Left ventricle myocardium inferior (tissue), 1 donor: ENCODE measurements at places on chromosomes 1 and 21. TPM values are rescaled to one million over a fixed set of nuclear protein-coding genes. Genes with fewer than 3 reads are reported as not detected.

GRCh38 chr1:54597455-54598030, 25.8 kb downstream of the FAM151A start:
- no peak for DNase-seq
- peaks cover 71% of the 10 kb centered on the region for H3K36me3 ChIP-seq
- H3K27me3 ChIP-seq = no peaks in the 10 kb centered on the region
- H3K4me3 ChIP-seq = no peak overlapping the region

DNA sequence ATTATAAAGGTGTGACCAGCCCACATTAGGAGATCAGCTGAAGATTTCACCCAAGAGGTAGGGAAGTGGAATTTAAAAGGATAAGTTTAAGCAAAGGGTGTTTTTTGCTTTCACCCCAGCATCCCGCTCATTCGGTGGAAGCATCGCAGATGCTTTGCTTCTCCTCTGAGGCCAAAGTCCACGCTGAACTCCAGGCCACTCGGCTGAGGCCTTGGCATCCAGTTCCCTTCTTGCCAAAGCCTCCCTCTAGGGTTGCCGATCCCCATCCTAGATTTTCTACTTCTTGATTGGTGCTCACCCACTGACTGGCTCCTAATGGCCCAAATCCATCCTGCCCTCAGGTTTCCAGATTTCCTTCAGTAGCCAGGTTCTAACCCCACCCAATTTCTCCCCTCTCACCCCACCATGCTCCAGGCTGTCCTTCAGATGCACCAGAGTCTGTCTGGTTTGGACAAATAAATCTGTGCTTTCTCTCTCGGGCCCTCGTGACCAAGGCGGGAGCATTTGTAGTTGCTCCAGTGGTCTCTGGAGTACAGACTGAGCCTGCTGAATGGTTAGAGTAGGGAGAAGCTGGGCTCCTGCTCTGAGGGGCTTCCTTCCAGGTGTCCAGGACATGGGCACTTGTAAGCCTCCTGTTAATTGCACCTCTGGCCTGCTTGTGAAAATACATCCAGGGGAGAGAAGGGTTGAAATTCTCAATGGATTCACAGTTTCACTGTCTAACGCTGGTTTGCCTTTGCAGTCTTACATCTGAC, 193.2 kb downstream of the C1orf94 start:
- H3K4me1 ChIP-seq = no peaks in the 10 kb centered on the region
- H3K4me3 ChIP-seq = no peak overlapping the region
- no peak overlapping the region for H3K27ac ChIP-seq

DNA sequence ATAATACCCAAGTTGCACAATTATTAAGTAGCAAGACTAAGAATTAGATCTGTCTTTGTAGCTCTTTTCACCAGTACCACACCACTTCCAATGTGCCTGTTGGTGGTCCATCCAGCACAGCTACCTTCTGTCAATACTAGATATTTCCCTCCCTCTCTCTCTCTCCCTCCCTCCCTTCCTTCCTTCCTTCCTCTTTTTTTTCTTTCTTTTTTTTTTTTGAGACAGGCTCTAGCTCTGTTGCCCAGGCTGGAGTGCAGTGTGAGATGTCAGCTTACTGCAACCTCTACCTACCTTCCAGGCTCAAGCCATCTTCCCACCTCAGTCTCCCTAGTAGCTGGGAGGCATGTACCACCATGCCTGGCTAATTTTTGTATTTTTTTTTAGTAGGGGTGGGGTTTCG, 21.1 kb downstream of the KPNA6 start:
- H3K4me1 ChIP-seq = peaks cover 44% of the 10 kb centered on the region
- H3K27ac ChIP-seq = no peak overlapping the region
- H3K27me3 ChIP-seq = no peaks in the 10 kb centered on the region

GRCh38 chr21:39319814-39320332, 6.4 kb upstream of the BRWD1 start:
- no peak overlapping the region for H3K4me3 ChIP-seq
- H3K27ac ChIP-seq = peak overlapping the region; percentile 84
- no peaks in the 10 kb centered on the region for H3K36me3 ChIP-seq

DNA sequence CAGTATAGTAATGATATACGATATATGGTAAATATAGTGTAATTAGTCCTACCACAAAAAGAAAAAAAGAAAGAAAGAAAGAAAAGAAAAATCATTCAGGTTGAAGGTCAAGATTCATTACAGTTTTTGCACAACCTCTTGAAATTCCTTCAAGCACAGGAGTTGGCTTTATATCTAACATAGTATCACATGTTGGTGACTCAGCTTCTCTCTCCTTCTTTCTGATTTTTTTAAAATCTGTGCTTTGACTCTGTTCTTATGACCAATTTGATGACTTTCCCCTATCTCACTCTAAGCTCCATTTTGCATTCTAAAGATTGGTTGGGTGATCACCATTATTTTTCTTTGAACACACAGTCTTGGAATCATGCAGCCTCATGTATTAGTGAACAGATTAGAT, 148.2 kb upstream of the COL11A1 start:
- H3K36me3 ChIP-seq = no peaks in the 10 kb centered on the region
- H3K4me1 ChIP-seq = no peaks in the 10 kb centered on the region
- no peak overlapping the region for H3K4me3 ChIP-seq
- no peak for DNase-seq

GRCh38 chr1:83794384-83794783, 204.5 kb downstream of the TTLL7 start:
- DNase-seq = no peak
- peaks cover 1% of the 10 kb centered on the region for H3K4me1 ChIP-seq
- H3K36me3 ChIP-seq = no peaks in the 10 kb centered on the region
- no peaks in the 10 kb centered on the region for H3K27me3 ChIP-seq
- no peak overlapping the region for H3K4me3 ChIP-seq
- no peak overlapping the region for H3K27ac ChIP-seq

DNA sequence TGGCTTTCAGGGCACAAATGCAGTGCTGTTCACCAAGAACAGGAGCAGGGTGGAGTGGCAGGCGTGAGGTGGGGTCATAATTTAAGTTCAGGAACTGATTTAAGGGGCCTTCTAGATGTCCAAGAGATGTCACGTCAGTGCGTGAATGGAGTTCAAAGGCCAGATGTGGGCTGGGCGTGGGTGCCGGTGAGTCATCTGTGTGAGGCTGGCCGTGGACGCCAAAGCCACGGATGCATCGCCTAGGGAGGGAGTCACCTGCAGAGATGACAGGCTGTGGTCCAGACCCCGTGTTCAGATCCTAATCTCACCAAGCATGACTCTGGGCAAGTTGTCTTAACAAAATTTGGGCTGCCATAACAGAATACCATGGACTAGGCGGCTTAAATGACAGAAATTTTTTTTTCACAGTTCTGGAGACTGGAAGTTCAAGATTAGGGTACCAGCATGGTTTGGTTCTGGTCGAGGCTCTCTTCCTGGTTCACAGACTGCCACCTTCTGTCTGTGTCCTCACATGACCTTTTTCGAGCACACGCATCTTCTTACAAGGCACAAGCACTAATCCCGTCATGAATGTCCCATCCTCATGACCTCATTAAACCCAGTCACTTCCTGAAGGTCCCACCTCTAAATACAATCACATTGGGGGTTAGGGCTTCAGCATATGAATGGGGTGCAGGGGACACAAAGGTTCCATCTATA, 109.6 kb downstream of the PRDM2 start:
- H3K27ac ChIP-seq = no peak overlapping the region
- DNase-seq = no peak
- no peaks in the 10 kb centered on the region for H3K27me3 ChIP-seq
- H3K4me1 ChIP-seq = peaks cover 22% of the 10 kb centered on the region

DNA sequence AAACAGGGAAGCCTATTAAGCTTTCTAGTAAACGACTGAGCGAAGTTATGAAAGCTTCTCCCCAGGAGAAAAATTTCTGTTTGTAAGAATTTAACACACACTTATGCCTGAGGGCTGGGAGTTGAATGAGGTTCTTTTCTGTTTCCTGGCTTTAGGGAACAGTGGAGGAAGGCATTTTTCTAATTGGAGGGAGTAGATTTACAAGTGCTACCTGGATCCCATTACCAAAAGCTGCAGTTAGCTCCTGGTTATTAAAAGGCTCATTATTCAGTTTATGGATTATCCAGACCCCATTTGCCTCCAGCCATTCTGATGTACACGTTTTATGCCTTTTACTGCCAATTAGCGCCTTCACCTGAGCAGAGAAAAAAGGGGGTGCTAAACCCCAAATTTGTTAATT, 7.5 kb downstream of the ST6GALNAC3 start:
- DNase-seq = no peak
- no peak overlapping the region for H3K27ac ChIP-seq
- H3K27me3 ChIP-seq = no peaks in the 10 kb centered on the region

DNA sequence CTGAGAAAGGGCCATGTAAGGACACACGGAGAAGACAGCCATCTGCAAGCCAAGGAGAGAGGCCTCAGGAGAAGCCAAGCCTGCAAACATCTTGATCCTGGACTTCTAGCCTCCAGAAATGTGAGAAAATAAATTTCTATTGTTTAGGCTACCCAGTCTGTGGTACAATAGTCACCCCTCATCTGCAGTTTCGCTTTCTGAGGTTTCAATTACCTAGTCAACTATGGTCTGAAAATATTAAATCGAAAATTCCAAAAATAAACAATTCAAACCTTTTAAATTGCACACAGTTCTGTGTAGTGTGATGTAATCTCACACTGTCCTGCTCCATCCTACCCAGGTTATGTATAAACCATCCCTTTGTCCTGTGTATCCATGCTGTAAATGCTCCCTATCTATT, 52.6 kb downstream of the ZNF644 start:
- no peak overlapping the region for H3K27ac ChIP-seq
- H3K4me1 ChIP-seq = peaks cover 27% of the 10 kb centered on the region
- no peaks in the 10 kb centered on the region for H3K36me3 ChIP-seq
- no peaks in the 10 kb centered on the region for H3K27me3 ChIP-seq
- no peak overlapping the region for H3K4me3 ChIP-seq
- DNase-seq = no peak

DNA sequence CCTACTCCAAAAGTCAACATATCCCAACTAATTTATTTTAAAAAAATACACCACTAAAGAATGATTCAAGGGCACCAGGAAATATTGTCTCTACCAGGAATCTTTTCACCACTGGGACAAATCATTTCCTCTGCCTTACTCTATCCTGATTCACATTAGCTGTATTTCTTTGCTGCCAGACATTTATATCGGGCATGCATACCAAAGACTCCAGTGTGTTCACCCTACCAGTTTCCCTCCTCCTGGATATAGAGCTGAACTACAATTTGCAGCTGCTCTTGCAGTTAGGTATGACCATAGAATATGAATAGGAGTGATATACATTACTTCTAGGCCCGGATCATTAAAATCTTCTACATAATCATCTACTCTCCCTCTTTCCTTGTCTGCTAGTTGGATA, 7.6 kb downstream of the KCNJ6 start:
- no peaks in the 10 kb centered on the region for H3K36me3 ChIP-seq
- no peak overlapping the region for H3K4me3 ChIP-seq
- H3K4me1 ChIP-seq = peaks cover 6% of the 10 kb centered on the region
- no peak overlapping the region for H3K27ac ChIP-seq
- DNase-seq = no peak

DNA sequence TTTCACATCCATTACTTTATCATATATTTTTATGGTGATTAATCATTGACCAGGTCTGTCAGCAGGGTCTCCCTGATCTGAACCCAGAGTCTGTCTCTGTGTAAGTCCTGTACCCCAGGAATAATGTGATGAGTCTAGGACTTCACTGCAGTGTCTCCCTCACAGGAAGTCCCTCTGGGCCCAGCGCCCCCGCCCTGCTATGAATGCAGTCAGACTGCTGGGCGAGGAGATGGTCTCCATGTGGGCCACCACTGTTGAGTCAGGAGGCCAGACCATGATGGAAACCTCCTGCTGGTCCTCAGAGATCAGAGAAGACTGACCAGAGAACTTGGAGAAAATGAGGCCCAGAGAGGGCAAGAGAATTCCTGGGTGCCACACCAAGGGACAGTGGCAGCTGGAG, 9.5 kb downstream of the TMEM222 start:
- peaks cover 48% of the 10 kb centered on the region for H3K4me1 ChIP-seq
- H3K27ac ChIP-seq = peak overlapping the region; percentile 68
- H3K36me3 ChIP-seq = peaks cover 57% of the 10 kb centered on the region
- no peaks in the 10 kb centered on the region for H3K27me3 ChIP-seq
- no peak for DNase-seq

DNA sequence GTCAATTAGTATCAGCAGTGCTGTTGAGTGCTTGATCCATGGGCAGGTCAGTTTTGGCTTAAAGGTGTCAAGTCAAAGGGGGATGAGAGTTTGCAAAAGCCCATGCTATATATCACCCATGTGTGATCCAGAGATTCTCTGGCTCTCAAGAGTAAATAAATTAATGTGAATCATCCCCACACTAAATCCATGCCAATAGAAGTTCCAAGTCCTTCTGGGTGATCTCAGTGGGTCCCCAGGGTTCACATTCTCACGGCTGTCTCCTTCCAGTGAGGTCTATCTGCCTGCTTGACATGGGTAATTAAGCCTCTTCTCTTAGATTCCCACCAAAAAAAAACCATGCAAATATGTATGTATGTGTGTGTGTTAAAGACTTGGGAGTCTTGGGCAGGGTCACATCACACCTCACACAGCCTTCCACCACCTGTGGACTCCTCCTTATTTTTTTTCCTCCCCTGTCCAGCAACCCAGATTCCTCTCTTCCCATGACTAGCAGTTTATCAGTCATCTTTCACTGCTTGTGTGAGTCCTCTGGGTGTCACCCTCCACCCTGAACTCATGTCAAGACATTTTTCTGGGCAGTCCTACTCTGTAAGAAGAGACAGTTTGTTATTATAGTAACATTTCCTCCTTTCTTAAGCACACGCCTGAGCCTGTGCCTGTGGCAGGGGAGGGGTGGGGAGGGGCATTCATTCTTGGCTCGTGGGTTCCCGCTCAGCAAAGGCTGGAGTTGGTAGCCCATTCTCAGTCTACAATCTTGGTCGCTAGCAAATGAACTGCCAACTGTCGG, 14.3 kb upstream of the S100A11 start:
- DNase-seq = no peak
- no peaks in the 10 kb centered on the region for H3K36me3 ChIP-seq
- peaks cover 34% of the 10 kb centered on the region for H3K27me3 ChIP-seq
- H3K27ac ChIP-seq = no peak overlapping the region
- no peak overlapping the region for H3K4me3 ChIP-seq
- peaks cover 19% of the 10 kb centered on the region for H3K4me1 ChIP-seq

GRCh38 chr1:151718011-151718431, 1.4 kb upstream of the CELF3 start:
- peak; percentile 37 for DNase-seq
- peak overlapping the region; percentile 39 for H3K4me3 ChIP-seq
- peak overlapping the region; percentile 68 for H3K27ac ChIP-seq

- H3K4me3 ChIP-seq = no peak within 1 kb of the TSS
- H3K27ac ChIP-seq = no peak within 1 kb of the TSS
Measured at GRCh38 chr1:27934818-27935549, at the start of gene SMPDL3B. TSS of gene SMPDL3B (plus strand) at chr1:27935000. CDS start at chr1:27935184, 184 bp downstream.

The PODN gene
- 22.9 TPM for total RNA-seq

The GPR25 gene
- total RNA-seq = not detected

The HPCA gene
- total RNA-seq = not detected

The NGF gene
- total RNA-seq = 5.3 TPM

The ADAM30 gene
- not detected for total RNA-seq

The UQCRHL gene
- total RNA-seq = 6.0 TPM

The SLC25A24 gene
- 13.9 TPM for total RNA-seq

The CFHR3 gene
- total RNA-seq = not detected

The RPE65 gene
- not detected for total RNA-seq

The NCMAP gene
- total RNA-seq = 0.11 TPM

The KIF17 gene
- total RNA-seq = 4.6 TPM

The ATPAF1 gene
- total RNA-seq = 235 TPM

The C1orf115 gene
- total RNA-seq = 14.2 TPM
